ENCODE measurements at places on chromosomes 12 and 14. TPM values are rescaled to one million over a fixed set of nuclear protein-coding genes. Genes with fewer than 3 reads are reported as not detected.

DAO gene
- polyA plus RNA-seq = 51.4 TPM

DNA sequence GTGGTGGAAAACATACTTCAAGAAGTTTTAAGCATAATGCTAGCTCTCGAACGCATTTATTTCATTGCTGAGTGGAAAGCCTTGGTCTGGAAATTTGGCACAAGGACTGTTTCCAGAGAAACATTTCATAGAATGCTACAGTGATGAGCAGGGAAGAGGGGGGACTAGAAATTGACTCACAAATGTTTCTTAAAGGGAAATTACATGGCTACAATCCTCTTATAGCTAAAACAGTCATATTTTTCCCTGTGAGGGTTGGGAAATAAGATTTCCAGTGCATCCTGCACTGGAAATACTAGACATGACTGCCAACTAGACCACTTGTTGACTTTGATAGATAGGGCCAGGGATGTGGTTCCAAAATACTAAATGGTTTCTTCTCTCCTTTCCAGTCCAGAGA lies 197.3 kb upstream of the RGS6 start:
- DNase-seq = no peak
- no peaks in the 10 kb centered on the region for H3K4me1 ChIP-seq
- no peak overlapping the region for H3K4me3 ChIP-seq
- H3K27ac ChIP-seq = no peak overlapping the region

MDGA2 gene
- polyA plus RNA-seq = 0.05 TPM

ZNF385A gene
- polyA plus RNA-seq = 2.5 TPM

PAPLN gene
- 1.2 TPM for polyA plus RNA-seq

ATL1 gene
- polyA plus RNA-seq = 0.61 TPM

DNA sequence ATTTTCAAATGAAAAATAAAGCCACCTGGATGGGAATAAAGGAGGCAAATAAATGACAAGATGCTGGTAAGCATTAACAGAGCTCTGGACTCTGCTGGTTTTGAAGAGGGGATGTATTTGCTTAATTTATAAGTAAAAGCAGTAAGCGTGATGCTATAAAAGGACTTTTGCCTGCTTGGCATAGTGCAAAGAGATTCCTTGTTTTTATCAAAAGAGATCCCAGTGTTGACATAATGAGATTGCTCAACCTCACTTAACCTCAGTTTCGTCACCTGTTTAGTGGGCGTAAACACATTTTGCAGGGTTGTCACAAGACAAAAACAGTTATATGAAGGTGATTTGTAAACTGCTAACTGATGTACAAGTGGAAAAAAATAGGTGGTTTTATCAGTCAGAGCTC lies 13.8 kb downstream of the ASCL1 start:
- no peak overlapping the region for H3K4me3 ChIP-seq
- no peaks in the 10 kb centered on the region for H3K36me3 ChIP-seq
- H3K4me1 ChIP-seq = no peaks in the 10 kb centered on the region
- no peak overlapping the region for H3K27ac ChIP-seq
- no peak for DNase-seq

DNA sequence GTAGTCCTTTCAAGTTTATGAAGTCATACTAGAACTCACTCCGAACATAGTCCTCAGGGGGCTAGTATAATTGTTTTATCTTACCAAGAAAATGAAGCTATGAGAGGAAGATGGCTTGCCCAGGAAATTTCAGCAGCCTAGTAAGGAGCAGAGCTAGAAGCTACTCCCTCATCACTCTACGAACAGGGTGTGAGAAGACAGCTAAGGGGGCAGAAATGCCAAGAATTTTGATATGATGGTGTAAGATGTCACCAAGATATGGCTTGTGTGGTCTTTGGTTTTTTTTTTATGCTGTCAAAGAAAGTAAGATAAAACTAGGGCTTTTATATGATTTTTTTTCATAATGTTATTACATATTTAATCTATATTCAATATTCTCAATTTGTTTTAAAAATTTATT lies 47.6 kb downstream of the PRICKLE1 start:
- no peaks in the 10 kb centered on the region for H3K36me3 ChIP-seq
- no peak for DNase-seq
- no peaks in the 10 kb centered on the region for H3K27me3 ChIP-seq
- no peaks in the 10 kb centered on the region for H3K4me1 ChIP-seq
- H3K27ac ChIP-seq = no peak overlapping the region
- no peak overlapping the region for H3K4me3 ChIP-seq

CLEC6A gene
- polyA plus RNA-seq = not detected

LACRT gene
- not detected for polyA plus RNA-seq

DNA sequence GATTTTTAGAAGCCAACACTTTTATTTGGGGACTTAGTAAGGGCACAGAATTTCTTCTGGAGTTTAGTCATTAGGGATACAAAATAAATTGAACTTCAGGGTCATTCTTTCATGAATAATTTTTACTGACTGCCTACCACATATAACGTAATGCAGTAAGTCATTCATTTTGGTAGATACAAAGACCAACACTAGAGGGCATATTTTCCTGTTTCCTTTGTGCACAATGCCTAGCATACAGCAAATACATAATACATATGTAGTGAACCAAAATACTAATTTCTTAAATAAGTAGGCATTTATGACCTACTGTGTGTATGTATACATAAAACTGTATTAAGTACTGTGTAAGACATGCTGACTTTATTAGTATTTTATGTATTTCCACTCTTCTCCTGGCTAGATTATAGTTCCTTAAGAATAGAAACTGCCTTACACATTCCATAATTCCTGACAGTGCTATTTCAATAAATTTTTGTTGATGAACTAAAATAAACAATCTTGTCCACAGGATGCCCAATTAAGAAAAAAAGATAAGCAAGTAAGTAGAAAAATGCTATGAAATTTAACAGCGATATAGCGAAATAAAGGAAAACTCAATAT lies 47.9 kb downstream of the PPP1R12A start:
- DNase-seq = no peak
- no peak overlapping the region for H3K27ac ChIP-seq
- no peak overlapping the region for H3K4me3 ChIP-seq
- no peaks in the 10 kb centered on the region for H3K27me3 ChIP-seq

DNA sequence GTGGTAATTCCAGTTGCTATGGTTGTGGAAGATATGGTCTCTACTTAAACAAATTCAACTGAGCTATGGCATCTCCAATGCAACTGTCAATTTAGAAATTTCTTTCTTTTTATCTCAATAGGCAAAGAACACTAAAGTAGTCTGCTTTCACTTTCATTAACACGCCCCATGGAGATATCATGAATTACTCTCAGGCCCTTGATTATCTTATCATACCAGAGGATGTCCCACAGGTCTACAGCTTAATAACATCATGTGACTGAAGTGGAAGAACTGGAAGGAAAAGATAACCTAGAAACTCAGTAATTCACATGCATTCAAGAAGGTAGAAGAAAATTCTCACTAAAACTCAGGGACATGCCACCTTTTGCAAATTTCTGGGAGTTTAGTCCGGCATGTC lies 114.3 kb downstream of the FLRT2 start:
- no peak for DNase-seq
- no peaks in the 10 kb centered on the region for H3K27me3 ChIP-seq
- H3K36me3 ChIP-seq = no peaks in the 10 kb centered on the region
- H3K27ac ChIP-seq = no peak overlapping the region
- no peak overlapping the region for H3K4me3 ChIP-seq
